Sigmoid colon (tissue), 7 donors: ENCODE measurements at places on chromosomes 4 and X.

GRCh38 chrX:108456971-108457477 lies 17.4 kb downstream of the COL4A5 start:
- DNase-seq, result no peak

- DNase-seq, result no peak
Observed at GRCh38 chr4:73662709-73663546, 42.7 kb upstream of the RASSF6 start.

- no peak for DNase-seq
Observed at GRCh38 chrX:46551494-46552128, 6.4 kb upstream of the ZNF674 start.

DNA sequence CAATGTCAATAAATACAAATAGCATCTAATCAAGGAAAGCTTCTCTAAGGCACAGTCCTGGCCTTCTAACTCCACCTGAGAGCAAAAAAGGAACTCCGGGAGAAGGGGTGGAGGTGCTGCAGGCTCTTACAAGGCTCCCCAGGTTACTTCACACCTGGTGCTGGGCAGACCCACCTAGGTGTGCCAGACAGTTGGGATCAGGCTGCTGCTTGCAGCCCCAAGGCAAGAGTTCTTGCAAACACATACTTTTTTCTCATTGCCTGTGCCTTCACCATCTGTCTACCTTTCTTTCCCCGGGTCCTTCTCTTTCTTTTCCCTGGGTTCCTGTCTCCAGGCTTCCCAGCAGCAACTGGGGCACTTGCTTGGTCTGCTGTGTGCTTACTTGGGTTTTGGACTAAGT lies 81.4 kb upstream of the STIM2 start:
- DNase-seq, result no peak

GRCh38 chr4:76212851-76213414 lies 691 bp downstream of the SCARB2 start:
- DNase-seq, result no peak

DNA sequence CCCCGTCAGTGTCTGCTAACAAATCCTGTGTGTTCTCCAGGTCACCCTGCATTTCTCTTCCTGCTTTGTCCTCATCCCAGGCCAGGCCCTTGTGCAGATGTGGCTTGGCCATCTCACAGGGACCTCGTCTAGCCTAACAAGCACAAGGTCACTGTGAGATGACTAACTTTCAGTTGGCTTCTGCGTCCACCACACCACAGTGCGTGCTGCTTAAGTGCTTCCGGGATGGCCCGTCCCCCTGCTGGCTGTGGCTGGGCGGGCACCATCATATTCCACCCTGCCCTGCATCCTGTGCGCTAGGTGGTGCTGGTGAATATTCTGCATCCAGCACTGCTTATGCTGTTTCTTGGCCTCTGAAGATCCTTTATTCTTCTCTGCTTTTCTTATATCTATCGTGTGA lies 33.8 kb downstream of the RBBP7 start:
- no peak for DNase-seq

DNA sequence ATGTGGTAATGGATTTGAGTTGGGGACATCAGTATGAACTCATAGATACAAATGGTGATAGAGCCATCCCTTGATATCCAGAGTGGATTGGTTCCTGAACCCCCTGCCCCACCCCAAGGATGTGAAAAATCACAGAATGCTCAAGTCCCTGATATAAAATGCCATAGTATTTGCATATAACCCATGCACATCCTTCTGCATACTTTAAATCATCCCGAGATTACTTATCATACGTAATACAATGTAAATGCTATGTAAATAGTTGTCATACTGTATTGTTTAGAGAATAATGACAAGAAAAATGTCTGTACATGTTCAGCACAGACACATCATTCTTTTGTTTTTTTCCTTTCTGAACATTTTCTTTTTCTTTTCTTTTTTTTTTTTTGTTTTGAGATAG lies 18.9 kb upstream of the SEPTIN11 start:
- no peak for DNase-seq

DNA sequence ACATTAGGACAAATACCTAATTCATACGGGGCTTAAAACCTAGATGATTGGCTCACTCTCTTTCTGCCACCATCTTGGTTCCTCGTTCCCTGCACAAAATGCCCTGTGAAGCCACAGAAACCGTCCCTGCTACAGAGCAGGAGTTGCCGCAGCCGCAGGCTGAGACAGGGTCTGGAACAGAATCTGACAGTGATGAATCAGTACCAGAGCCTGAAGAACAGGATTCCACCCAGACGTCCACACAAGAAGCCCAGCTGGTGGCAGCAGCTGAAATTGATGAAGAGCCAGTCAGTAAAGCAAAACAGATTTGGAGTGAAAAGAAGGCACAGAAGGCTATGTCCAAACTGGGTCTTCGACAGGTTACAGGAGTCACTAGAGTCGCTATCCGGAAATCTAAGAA lies 34.3 kb downstream of the TRIM61 start:
- no peak for DNase-seq

- no peak for DNase-seq
Observed at GRCh38 chrX:87895421-87895820, 377.8 kb downstream of the KLHL4 start.

DNA sequence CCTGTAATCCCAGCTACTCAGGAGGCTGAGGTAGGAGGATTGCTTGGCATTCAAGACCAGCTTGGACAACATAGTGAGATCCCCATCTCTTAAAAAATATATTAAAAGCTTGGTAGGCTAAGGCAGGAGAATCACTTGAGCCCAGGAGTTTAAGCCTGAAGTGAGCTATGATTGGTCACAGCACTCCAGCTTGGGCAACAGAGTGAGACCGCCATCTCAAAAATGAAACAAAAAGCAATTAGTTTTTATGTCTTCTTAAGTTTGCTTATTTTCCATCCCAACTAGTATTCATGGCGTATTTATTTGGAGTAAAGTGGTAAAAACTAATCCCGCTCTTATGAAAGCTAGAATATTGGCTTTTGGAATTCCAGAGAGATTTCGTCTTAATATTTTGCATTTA lies 25.4 kb upstream of the PDE5A start:
- no peak for DNase-seq

DNA sequence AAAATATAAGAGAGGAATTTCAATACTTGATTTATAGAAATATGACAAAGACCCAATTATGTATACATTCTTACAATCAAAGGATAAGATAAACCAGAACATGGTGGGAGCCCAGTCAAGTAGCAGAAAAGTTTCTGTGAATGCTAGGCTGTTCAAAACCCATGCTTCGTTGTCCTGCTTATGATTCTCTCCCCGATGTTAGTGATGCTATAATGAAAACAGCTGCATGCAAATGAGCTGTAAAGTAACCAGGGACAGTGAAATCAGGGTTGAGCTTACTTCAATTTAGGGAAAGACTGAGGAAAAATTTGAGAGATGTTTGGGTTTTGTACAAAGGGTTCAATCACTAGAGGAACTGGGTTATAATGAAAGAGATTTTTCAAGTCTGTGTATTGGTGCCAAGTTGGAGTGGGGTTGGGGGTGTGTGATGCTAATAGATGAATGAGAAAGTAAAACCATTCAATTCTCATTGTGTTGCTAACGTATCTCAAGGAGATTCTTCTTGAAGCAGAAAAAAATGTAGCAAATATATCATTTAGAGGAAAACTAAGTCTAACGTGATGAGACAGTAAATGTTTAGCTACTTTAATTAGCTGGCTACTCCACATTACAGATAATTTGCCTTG lies 59.3 kb upstream of the PPP1R2C start:
- DNase-seq, result no peak

DNA sequence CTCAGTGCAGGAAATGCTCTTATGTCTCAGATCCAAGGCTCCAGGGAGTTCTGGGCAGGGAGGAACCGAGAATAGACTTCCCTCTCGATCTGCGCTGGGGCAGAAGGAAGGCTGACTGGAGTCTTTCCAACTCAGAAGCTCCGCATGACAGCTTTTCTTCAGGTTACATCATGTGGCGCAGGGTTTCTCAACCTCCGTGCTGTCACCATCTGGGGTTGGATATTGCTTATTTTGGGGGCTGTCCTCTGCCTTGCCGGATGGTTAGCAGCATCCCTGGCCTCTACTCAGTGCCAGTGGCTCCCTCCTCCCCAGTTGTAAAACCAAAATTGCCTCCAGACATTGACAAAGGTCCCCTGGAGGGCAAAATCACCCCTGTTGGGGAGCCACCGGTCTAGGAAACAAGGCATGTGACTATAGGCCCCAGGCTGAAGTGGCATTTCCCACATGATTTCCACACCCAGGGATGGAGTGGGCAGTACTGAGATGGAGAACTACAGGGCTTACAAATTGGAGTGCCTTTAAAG lies 21.4 kb downstream of the REELD1 start:
- no peak for DNase-seq

- DNase-seq, result no peak
Observed at GRCh38 chr4:112058433-112058832, 86.8 kb upstream of the FAM241A start.
